ENCODE measurements at places on chromosomes 3 and 15.

GRCh38 chr15:90201130-90201943, at the start of gene SEMA4B:
TSS of gene SEMA4B (plus strand) at chr15:90201330. CDS start at chr15:90201579, 249 bp downstream.
- DNase-seq: peak; percentile 34

DNA sequence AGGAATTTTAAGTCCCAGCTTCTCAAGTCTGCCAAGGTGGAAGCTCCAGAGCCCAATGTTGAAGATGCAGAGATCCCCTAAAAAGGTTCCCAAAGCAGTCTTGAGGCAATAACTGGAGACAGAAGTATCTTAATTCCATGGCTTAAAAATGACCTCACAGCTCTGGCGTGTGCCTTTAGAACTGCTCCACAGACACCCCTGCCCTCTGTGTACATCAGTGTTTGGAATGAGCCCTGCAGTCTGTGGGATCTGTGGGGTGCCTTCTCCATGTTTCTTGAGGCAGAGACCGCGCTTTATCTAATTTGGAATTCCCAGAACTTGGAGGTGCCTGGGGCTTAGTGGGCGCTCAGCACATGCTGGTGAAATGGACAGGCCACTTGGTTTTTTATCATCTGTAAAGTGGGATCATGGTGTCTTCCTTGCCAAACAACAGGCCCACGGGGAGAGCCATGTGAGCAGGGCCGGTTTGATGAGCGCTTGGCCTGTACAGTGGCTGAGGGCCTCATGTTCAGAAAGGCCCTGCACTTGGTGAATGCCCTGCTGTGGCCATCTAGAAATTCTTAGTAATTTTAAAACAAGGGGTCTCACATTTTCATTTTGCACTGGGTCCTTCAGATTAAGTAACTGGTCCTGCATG, 7.1 kb downstream of the ITGA11 start:
- DNase-seq: no peak

- DNase-seq: no peak
These were observed 5.5 kb downstream of the RNU5B-1 start for GRCh38 chr15:65309882-65310418.

- DNase-seq: no peak
These were observed 534.5 kb upstream of the SEMA6D start for GRCh38 chr15:47182818-47183217.

- DNase-seq: no peak
These were observed 218.1 kb downstream of the TP63 start for GRCh38 chr3:189849262-189849661.

GRCh38 chr15:39857132-39857531, 62.9 kb downstream of the GPR176 start:
- no peak for DNase-seq

GRCh38 chr15:101429191-101429590, 60.3 kb downstream of the PCSK6 start:
- no peak for DNase-seq

GRCh38 chr3:4818986-4819693, 160.1 kb upstream of the BHLHE40 start:
- no peak for DNase-seq
